Stimulated activated CD8-positive, alpha-beta memory T cell treated with anti-CD3 and anti-CD28 coated beads, Interleukin-7, amount 100 ng/mL, for 1 hour (primary cell): ENCODE measurements at places on chromosomes 2 and 18.

- DNase-seq, result no peak
Measured at GRCh38 chr2:172624996-172625395, 69.1 kb downstream of the PDK1 start.

DNA sequence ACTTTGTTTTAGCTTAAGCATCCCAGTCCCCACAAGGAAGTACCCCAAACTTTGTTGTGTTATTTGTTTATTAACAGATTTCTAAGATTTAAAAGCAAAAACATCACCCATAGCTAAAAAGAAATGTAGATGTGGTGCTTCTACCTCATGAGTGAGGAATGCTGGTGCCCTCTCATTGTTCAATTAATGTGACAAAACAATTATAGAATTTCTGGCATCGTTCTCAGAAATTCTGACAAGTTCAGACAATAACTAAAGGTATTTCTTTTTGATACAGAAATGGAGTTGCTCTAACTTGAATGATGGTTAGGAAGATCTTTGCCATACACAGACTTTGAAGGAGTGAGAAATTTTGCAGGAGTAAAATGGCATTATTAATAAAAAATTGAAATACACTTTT lies 42.9 kb downstream of the SPRED2 start:
- no peak for DNase-seq

GRCh38 chr2:10412380-10412779 lies 35.7 kb downstream of the ODC1 start:
- DNase-seq, result no peak

GRCh38 chr2:38159597-38159996 lies 83.6 kb upstream of the CYP1B1 start:
- DNase-seq, result no peak

GRCh38 chr2:167190053-167190452 lies 301.8 kb downstream of the XIRP2 start:
- DNase-seq, result no peak

DNA sequence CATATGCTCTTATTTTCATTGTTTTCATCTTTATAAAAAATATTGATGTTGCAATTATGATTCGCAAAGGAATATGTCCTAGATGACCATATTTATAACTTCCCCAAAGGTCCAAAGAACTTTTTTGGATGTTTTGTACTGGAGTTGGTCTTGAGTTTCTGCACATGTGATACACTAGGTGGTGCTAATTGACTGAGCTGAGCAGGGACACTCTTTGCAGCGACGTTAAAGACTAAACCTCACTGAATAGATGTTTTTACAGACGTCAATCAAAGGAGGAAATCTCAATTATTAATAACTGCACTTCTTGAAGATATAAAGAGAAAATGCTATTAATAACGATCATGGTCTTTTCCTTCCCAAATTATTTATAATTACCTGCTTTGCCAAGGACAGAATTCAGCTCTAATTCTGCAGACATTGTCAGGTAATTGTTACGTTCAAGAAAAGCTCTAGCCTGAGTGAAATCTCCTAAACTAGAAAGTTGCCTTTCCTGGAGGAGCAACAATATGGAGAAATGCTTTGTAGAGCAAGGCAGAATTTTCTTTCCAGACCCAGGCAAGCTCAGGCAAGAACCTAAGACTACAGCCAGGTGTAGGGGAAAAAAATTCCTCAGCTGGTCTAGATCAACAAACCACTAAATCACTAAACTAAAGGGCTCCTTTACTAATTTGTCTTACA lies 119.3 kb upstream of the RBBP8 start:
- no peak for DNase-seq

- DNase-seq, result no peak
Measured at GRCh38 chr2:207768168-207768865, 1.4 kb downstream of the FZD5 start.

- DNase-seq, result no peak
Measured at GRCh38 chr18:21184396-21184996, 57.5 kb upstream of the GREB1L start.

- no peak for DNase-seq
Measured at GRCh38 chr2:20633794-20634506, 16.9 kb downstream of the HS1BP3 start.

GRCh38 chr2:146964494-146964893 lies 880.3 kb upstream of the ACVR2A start:
- DNase-seq, result no peak

GRCh38 chr18:38458698-38459097 lies 893.1 kb upstream of the CELF4 start:
- DNase-seq, result no peak

DNA sequence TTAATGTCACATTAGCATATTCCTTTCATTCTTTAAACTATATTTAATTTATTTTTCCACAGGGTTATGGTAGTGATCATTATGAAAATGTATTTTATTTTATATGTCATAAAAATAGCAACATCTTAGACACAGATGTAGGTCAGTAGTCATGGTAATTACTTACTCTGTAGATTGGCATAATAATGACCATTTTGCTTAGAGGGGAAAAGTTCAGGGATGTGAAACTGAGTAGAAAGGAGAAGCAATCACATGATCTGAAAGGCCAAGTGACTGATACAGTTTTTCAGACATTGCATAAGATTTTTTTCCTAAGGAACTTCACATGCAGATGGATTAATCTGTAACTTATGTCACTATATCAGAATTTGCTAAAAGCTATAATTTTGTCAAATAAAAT lies 286.9 kb downstream of the CTNNA2 start:
- no peak for DNase-seq
